MM.1S (cell line): ENCODE measurements at places on chromosomes 2 and 18.

DNA sequence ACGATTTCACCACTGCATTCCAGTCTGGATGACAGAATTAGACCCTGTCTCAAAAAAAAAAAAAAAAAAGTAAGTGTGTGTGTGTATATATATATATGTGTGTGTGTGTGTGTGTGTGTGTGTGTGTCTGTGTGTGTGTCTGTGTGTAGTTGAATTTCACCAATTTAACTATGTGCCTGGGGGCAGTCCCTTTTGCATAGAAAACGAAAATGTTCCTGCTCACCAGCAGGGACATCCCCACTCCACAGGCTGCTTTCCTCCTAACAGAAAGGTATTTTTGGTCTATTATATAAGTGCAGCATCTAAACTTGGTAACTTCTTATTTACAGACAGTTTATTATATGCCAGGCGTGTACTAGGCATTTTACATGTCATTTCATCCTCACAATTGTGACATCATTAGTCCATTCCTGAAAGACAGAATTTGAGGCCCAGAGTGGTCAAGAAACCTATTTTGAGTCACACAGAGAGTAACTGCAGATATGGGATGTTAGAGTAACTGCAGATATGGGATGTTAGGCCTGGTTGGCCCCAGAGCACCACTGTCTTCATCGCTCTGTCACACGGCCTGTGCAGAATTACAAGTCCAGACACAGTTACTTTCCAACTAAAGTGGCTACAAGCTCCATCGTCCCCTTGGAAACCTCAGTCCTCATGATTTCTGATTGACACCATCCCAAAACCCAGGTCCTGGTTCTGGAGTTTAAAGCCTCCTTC is 9.3 kb upstream of the TTL start:
- no peak for DNase-seq

- DNase-seq, result peak; percentile 39
Observed at GRCh38 chr2:174485788-174486562, 854 bp downstream of the GPR155 start.

GRCh38 chr2:150625303-150625702 is 137.8 kb upstream of the RND3 start:
- DNase-seq, result no peak

- no peak for DNase-seq
Observed at GRCh38 chr2:12487253-12488004, 229.3 kb upstream of the TRIB2 start.

DNA sequence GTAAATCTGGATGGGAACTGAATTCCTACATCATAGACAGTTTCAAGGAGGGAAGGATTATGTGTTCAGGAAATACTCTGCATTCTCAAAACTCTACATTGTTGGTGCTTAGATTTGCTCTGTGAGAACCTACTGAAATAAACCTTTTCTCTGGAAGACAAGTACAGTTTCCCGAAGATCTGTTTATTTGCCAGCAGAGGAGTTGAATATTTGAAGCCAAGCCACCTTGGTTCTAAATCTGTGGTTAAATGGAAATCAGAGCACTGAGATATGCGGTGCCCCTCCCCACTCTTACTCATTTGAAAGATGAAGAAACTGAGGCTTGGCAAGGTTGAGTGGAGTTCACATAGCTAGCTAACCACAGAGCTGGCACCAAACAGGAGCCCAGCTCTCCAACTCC is 146.3 kb upstream of the CTAGE1 start:
- no peak for DNase-seq

DNA sequence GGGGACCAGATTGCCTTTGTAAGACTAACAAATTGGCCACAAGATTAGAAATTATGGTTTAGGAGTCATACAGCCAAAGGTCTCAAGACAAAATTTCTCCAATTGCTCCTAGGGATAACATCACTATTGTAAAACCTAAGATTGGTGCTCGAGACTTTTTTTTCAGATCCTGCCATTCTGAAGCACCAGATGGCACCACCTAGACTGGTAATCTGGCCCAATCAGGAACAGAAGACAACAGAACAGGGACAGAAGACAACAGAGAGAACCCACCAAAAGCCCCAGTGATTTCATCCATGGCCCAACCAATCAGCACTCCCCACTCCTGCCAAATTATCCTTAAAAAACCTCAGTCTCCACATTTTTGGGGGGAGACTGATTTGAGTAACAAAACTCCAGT is 66.8 kb downstream of the LINC00305 start:
- DNase-seq, result no peak

GRCh38 chr2:196290136-196290535 is 118.8 kb upstream of the STK17B start:
- DNase-seq, result no peak

DNA sequence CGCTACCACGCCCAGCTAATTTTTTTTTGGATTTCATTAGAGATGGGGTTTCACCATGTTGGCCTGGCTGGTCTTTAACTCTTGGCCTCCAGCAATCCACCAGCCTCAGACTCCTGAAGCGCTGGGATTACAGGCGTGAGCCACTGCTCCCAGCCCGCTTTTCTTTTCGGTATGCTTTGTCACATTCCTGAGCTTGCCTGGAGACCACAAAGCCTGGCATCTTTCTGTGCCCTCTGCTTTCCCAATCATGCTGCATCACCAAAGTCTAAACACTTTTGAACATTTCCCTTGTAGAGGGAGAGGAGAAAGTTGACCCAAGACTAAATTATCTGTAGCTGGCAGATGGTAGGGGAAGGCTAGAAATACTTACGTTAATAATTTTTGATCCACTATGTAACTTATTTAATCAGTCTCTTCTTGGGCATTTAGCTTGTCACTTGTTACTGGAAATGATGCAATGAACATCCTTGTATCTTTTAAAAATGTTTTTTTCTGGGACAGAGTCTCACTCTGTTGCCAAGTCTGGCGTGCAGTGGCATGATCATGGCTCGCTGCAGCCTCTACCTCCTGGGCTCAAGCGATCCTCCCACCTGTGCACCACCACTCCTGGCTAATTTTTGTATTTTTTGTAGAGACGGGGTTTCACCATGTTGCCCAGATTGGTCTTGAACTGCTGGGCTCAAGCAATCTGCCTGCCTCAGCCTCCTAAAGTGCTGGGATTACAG is 2.7 kb upstream of the NPC1 start:
- no peak for DNase-seq

- DNase-seq, result no peak
Observed at GRCh38 chr18:48992791-48993555, 42.2 kb upstream of the SMAD7 start.

DNA sequence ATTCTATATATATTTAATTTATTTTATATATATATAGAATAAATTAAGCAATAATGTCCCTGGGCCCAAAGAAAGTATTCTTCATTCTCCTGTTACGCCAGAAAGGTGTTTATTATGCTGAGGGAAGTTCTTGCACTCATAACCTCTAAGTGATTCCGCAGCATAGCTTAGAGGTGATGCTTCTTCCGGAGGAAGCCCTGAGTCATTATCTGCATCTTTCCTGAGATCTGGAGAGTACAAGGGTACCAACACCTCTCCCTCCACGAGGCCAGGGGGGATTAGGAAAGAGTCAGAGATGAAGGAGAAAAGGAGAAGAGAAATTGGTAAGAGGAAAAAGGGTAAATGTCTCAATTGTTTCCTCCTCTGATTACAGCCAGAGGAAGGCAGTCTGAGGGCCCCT is 43.1 kb upstream of the RTN4 start:
- DNase-seq, result no peak

DNA sequence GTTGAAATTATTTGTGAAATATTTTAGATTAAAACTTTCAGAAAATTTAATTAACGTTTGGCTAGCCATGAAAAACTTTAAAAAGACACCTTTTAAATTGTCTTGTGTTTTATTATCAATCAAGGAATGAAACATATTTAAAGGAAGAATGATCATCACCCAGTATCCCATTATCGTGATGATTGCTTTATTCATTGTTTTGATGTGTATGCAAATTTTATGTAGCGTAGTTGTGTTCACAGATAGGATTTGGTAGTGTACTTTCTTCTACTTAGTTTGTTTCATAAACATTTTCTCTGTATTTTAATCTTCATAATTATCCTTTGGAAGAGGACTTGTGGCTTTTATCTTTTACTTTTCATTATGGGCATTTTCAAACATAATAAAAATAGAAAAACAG is 7.8 kb downstream of the GRHL1 start:
- DNase-seq, result no peak

GRCh38 chr2:236616031-236616430 is 46.4 kb downstream of the ACKR3 start:
- no peak for DNase-seq

- DNase-seq, result no peak
Observed at GRCh38 chr2:231010201-231010730, 14.3 kb downstream of the SPATA3 start.

DNA sequence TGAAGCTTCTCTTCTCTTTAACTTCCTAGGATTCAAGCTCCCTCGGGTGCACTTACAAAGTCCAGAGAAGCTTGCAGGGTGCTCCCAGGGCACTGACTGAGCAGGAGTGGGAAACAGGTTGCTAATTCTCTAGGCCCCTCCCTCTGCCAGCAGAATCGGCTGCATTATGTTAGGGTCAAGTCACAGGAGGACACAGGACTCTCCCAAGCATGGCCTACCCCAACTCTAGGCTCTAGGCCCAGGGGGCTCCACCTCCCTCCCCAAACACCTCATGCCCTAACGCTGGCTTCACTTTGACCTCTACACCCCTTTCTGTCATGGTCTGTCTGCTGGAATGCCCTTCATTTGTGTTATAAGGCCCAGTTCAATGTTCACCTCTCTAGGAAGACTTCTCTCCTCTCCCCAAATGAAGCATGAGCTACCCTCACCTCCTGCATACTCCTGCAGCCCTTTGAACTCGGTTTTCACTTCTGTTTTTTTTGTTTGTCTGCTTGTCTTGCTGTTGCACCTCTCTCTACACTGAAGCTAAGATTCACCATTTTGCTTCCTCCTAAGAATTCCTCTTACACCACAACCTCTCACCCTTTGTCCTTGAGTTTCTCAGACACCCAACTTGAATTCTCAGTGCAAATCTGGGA is 521.8 kb upstream of the ID2 start:
- no peak for DNase-seq

DNA sequence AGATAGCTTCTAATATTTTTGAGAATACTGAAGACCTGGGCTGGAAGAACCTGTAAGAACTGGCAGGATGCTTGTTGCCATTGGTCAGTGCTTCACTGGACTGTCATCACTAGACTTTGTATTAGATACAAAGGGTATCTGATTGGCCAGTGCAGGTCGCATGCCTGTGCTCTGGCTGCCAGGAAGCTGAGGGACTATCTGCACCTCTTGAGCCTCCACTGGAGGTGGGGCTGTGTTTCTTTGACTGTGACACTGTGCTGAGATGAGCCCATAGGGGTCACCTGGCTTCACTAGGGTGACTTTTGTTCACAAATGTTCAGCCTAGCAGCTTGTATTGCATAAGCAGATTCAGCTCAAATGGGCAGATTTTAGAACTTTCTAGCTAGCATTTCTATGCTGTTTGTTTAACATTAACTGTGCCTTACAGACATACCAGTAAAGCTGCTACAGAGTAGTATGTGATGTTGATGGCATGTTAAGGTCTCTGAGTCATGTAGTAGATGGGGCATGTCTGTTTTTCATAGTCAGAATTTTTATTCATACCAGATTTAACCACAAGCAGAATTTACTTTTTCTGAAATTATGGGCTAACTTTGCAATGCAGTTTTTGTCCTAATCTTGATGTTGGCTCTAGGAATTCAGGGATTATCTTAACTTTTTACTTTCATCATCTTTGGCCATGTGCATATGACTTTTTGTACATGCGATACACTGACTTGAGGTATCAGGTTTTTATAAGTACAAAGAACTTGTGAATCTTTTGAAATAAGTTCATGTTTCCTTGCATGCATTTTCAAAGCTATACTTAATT is 56.1 kb downstream of the RHBDD1 start:
- no peak for DNase-seq

DNA sequence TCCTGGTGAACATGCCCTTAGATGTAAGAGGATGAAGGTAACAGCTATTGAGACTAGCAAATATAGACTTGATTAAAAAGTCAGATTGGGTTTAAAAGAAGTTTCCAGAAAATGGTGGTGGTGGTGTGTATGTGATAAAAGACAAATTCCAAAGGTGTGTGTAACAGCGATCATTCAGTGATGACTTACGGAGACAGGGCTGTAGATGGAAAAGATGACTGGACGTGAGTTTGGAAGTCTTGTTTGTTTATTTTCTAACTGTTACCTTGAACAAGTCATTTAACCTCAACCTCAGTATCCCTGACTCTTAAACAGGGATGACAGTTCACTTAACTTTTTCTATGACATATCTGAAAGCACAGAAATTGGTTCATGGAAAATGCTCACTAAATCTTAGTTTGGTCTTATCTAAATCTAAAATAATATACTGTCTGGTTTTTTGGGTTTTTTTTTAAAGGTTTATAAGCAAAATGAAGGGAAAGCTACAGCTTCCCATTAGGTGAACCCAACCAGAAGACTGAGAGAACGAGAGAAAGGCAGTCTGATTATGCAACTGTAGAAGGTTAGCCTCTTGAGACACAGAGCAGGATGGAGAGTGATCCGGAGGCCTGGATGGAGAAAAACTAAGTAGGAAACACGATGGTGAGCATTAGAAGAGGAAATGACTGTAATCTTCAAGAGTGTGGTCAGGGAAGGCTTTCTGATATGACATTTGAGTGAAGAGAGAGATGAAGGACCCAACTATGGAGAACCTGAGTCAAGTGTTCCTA is 71.9 kb downstream of the TCF4 start:
- no peak for DNase-seq

DNA sequence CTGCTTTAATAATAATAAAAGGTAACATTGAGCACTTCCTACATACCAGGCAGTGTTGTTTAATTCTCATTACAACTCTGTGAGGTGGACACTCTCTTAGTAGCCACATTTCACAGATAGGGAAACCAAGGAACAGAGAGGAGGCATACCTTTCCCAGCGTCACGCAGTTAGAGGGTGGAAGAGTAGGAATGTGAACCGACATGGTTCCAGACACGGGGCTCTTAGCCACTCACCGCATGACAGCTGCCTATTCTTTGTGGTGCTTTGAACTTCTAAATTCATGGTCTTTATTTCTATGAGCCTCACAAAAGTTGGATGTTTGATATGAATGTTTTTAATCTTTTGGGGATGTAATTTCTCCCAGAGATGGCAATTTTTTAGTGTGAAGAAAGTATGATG is 76.0 kb downstream of the OSBPL6 start:
- DNase-seq, result no peak

DNA sequence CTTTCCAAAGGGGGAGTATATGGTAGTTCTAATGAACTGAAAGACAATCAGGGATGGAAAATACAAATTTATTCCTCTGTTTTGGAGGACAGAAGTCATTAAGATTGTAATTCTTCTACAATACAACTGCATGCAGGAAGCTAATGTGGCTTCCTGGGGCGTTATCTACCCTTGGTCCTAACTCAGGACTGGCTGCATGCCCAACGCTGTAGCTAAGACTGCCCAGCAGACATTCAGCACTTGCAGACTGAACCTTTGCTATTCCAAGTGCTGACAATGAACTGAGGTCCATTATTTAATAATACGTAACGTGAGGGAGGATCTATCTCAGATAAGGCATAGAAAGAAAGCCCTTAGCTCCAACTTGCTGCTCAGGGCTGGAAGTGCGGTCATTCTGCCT is 53.2 kb downstream of the ZAP70 start:
- DNase-seq, result no peak

- DNase-seq, result no peak
Observed at GRCh38 chr2:237096201-237096600, 10.5 kb downstream of the COPS8 start.
